ENCODE measurements at places on chromosomes 3 and 15.

- no peak for DNase-seq
Observed at GRCh38 chr3:136787349-136787748, 31.6 kb upstream of the SLC35G2 start.

DNA sequence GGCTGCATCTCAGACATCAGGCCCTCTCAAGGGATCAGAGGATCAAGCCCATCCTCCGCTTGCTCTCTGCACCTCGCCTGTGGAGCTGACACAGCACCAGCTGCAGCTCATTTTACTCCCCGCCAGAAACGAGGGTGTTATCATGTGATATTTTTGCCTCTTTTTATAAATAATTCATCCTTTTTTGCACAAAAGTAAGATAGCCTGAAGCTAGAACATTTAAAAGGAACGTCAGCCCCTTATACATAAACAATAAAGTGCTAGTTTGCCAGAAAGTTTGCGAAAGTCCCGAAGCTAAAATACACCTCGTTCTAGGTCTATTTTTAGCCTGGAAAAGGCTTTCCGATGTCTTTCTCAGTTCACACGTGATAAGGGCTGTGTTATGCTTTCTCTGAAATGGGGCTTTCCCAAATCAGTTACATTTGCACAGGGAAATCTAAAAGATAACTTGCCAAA, 9.6 kb upstream of the FAM174B start:
- no peak for DNase-seq

- no peak for DNase-seq
Observed at GRCh38 chr3:42778644-42779043, 5.6 kb upstream of the CCDC13 start.

DNA sequence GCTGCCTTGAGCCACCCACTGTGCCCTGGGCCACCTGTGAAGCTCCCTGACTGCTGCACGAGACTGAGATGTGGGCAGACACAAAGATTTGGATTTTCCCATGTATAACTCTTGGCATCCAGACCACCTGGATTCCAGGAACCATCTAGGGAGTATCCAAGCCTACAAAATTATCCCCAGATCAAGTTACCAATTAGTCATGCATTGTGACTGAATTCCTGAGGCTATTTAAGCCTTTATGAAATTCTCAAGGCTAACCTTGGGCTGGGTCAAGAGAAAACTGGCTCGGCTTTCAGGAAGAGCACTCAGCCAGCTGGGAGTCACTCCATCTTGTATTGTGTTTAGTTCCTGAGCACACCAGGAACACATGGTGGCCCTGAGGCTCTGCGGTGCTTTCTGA, 13.3 kb upstream of the ATP13A5 start:
- peak; percentile 16 for DNase-seq

GRCh38 chr3:134056464-134056891, 26.8 kb upstream of the SLCO2A1 start:
- no peak for DNase-seq

DNA sequence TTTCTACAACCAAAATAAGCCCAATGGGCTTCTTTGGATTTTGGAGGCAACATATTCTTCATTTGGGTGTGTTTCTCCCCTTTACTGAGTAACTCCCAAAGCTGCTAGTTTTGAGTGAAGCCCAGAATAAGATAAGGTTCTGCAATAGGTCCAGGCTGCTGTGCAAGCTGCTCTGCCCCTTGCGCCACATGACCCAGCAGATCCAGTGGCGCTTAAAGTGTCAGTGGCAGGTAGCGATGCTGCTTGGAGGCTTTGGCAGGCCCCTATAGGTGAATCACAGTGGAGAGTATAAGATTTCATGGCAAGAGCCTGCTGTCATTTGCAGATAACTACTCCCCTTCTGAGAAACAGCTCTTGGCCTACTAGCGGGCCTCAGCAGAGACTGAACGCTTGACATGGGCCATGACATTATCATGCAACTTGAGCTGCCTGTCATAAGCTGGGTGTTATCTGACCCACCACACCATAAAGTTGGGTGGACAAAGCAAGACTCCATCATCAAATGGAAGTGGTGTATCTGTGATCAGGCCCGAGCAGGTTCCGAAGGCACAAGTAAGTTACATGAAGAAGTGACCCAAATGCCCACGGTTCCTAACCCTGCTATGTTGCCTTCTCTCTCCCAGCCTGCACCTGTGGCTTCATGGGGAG, 88.4 kb upstream of the OXTR start:
- DNase-seq = no peak

DNA sequence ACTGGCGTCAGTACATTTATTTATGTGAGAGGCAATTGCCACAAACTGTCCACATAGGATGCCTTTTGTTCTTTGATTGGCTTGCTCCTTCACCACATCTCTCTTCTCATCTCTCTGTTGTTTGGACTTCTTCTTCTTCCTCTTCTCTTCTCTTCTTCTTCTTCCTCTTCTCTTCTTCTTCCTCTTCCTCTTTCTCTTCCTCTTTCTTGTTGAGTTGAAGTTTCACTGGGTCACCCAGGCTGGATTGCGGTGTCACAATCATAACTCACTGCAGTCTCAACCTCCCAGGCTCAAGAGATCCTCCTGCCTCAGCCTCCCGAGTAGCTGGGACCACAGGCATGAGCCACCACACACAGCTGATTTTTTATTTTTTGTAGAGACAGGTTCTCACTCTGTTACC, 67.7 kb upstream of the GSK3B start:
- DNase-seq = no peak

DNA sequence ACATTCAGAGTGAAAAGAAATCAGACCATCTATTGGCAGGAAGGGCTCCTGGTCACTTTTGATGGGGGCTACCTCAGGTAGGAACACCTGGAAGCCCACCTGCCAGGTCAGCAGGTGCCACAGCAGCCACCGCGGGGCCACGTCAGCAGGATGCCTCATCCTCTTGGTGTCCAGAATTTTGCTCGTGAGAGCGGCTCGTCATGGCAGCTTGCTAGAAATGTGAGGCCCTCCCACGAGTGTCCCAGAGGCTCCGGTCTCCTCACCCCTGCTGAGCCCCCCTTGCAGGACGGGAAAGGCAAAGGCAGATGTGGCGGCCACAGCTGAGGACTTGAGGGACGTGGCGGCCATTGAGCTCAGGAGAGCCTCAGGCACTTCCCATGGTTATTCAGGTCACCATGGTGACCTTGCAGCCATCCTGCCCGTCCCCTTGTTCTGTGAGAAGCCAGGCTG, 129.4 kb downstream of the LRRK1 start:
- DNase-seq = no peak
